Stimulated activated CD4-positive, alpha-beta T cell treated with anti-CD3 and anti-CD28 coated beads, Interleukin-15, amount 100 ng/mL, for 1 hour (primary cell): ENCODE measurements at places on chromosomes 11 and 22.

GRCh38 chr22:43126501-43127165 lies 16.1 kb downstream of the BIK start:
- DNase-seq: no peak

DNA sequence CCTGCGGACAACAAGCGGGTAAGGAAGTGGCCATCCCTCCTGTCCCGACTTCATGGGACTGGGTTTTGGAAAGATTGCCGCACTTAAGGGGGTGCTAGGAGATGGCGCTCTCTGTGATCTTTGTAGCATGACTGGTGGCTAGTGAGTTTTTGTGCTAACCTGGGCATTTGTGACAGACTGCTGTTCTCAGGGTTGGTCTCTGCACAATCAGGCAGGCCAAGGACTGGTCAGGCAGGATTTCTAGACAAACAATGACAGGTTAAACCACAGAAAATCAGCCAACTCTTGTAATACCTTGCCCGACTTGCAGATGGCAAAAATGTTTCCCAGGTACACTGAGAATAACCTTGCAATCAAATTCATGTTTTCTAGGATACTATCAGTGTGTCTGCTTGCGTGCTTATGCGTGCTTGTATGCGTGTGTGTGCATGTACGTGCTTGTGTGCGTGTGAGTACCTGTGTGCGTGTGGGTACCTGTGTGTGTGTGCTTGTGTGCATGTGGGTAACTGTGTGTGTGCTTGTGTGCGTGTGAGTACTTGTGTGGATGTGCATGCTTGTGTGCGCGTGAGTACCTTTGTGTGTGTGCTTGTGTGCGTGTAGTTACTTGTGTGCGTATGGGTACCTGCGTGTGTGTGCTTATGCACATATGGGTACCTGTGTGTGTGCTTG lies 25.6 kb upstream of the SORL1-AS1 start:
- DNase-seq: no peak

DNA sequence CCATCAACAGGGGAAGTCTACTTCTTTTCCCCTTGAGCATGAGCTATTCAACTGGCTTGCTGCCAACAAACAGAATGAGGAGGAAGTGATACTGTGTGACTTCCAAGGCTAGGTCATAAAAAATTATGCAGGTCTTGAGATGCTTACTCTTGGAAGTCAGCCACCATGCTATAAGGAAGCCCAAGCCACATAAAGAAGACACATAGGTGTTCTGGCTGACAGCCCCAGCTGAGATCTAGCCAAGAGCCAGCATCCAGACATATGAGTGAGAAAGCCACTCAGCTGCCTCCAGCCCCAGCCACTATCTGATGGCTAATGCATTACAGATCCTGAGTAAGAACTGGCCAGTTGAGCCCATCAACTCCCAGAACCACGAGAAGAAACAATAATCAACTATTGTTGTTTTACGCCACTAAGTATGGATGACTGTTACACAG lies 31.0 kb upstream of the PPP2R1B start:
- DNase-seq: no peak

DNA sequence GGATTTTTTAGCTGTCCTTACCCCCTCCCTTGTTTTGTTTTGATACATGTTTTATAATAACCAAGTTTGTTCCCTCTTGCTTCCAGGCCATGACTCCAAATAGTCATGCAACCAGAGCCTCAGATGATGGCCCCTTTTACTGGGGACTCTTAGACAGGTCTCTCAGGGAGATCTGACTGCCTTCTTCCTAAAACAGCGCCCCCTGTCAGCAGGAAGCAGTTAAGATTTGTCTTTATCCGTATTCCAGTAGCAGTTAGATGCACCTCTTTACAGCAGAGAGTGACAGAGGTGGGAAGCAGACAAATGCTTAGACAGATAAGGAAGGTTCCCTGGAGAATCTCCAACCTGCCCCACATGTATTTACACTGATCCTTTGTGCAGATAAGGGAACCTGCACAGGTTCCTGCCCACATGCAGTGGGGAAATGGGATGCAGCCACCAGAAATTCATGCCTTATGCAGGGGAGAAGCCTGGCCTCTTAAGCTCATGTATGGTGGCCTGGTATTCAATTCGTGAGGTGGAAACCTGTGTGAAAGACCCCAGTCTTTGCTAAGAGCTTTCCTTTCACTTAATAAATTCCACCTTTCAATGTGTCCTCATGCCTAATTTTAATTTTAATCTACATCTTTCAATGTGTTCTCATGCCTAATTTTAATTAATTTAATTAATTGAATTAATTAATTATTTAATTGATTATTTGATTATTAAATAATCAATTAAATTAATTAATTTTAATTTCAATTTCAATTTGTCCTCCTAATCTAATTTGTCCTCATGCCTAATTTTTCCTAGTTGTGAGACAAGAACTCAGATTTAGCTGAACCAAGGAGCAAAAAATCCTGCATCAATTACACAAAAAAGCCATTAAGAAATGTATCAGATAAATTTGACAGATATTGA lies 11.5 kb upstream of the GLYAT start:
- no peak for DNase-seq

GRCh38 chr22:23281406-23282088 lies 101.2 kb downstream of the BCR start:
- DNase-seq: peak; percentile 54

DNA sequence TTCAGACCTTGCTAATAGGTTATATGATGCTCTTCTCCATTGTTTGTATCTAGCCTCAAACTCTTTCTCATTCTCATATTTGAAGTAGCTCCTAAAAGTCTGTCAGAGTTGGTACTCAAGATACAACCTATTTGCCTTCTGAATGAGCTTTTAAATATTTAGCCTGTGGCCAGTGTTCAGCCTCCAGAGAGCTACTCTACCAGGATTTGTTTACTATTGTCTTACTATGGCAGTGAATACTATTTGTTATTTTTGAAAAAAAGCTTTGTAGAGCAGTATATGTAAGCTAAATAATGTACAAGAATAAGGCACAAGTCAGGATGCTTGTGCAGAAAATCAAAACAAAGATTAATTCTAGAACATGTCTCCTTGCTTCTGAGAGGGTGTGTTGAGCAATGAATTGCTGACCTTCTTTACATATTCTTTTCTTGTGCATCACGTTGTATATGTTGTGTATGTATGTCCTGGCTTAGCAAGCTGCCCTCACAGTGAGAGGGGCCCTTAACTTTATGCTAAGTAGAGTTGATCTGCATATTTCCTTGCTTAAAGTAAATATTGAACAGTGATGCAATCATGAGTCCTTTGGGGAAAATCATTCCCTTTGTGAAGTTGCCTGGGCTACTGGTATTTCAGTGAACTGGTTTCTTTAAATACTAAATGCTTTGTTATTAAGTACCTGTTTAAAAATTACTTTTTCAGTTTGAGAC lies 438.0 kb downstream of the LUZP2 start:
- no peak for DNase-seq

DNA sequence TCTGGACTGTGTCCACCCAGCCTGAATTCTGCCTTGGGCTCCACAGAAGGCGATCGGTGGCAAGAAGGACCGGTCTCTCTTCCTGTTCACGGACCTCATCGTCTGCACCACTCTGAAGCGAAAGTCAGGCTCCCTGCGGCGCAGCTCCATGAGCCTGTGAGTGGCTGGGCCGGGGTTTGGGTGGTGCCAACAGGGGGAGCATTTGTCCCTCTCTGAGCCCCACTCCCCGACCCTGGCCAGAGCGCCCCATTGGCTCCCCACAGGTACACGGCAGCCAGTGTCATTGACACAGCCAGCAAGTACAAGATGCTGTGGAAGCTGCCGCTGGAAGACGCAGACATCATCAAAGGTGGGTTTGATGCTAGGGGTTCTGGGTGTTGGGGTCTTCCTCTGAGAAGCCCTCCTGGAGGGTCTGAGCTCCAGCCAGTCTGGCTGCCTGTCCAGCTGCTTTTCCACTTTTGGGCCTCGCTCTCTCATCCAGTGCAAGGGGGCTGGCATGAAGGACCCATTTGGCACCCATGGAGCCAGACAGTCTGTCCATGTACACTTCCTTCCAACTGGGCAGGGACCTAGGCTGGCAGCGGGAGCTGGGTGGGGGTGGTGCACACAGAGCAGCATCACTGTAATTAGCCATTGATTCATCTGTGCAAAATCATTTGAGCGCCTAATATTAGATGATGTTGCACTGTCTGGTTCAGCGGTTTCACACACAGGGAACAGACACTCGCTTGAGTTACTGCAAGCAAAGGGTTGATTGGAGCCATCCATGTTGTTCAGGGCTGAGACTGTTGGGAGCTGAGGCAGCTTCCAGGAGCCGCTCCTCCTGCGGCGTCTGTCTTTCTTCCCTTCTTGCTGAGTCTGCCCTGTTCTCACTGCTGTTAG lies 19.0 kb upstream of the RELT start:
- DNase-seq: no peak
